ENCODE measurements at places on chromosomes 2 and 18. TPM values are rescaled to one million over a fixed set of nuclear protein-coding genes. Genes with fewer than 3 reads are reported as not detected.

The PRSS56 gene
- polyA plus RNA-seq, result not detected

The AQP4 gene
- 0.15 TPM for polyA plus RNA-seq

The TRIM54 gene
- 0.27 TPM for polyA plus RNA-seq

DNA sequence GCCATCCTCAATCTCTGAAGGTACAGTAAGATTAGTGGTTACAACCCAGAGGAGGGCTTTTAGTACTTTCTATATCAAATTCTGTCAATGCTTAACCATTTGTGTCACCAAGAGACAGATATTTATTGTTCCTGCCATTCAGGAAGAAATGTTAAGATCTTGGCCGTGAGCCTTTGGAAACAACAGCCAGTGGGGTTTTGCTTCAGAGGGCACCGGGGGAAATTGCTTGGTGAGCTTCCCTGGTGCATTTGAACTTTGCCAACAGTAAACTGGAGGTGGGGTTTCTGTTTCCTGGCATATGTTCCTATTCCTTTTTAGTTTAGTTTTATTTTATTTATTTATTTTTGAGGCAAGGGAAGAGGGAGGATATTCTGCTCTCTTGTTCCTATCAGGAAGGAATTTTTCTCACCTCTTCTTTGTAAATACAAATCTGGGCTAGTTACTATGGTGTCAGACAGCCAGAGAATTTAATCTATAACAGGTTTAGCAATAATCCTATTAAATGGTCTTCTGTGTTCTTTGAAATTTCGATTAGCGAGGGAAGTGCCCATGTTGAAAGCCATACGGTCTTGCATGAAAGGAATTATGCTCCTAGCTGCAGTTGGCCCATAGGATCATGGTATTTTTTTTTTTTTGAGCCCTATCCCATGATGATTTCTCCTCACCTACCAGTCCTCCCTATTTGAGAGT is 95.7 kb downstream of the MAIP1 start:
- H3K27ac ChIP-seq, result peak overlapping the region; percentile 28
- H3K36me3 ChIP-seq, result no peaks in the 10 kb centered on the region
- H3K27me3 ChIP-seq, result no peaks in the 10 kb centered on the region
- no peak for DNase-seq

Data from pancreas (tissue), 10 donors.